GM23248 (cell line): ENCODE measurements at places on chromosomes 7 and 10.

DNA sequence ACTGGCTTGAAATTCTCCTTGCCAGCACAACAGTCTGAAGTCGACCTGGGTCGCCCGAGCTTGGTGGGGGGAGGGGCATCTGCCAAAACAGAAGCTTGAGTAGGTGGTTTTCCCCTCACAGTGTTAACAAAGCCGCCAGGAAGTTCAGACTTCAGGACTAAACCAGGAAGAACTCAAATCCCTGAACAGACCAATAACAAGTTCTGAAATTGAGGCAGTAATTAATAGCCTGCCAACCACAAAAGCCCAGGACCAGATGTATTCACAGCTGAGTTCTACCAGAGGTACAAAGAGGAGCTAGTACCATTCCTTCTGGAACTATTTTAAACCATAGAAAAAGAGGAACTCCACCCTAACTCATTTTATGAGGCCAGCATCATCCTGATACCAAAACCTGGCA, 45.3 kb downstream of the LRRC72 start:
- DNase-seq, result no peak

DNA sequence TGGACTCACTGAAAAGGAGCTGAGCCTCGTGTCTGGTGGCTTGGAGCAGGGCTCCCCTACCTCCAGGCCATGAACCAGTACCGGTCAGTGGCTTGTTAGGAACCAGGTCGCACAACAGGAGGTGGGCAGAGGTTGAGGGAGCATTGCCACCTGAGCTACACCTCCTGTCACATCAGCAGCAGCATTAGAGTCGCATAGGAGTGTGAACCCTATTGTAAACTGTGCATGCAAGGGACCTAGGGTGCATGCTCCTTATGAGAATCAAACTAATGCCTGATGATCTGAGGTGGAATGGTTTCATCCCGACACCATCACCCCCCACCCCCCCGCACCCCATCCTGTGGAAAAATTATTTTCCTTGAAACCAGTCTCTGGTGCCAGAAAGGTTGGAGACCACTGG, 50.4 kb downstream of the TSPAN15 start:
- DNase-seq, result no peak

DNA sequence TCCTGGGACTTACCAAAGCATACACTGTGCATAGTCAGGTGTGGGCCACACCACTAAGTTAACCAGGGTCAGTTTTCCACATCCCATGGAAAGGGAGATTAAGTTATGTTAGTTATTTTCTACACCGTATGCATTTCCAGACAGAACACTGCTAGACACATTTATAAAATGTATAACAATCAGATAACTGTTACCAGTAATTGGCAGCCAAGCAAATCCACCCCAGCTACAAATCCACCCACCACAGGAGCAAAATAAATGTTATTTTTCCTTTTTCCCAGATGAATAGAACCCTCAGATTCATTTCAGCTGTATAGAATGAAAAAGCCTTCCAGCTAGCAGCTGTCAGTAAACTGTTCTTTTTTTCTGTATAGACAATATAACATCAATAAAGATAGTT, 256.9 kb upstream of the FZD1 start:
- no peak for DNase-seq

- DNase-seq, result no peak
Observed at GRCh38 chr7:129084801-129085551, 30.1 kb upstream of the TNPO3 start.

- DNase-seq, result peak; percentile 98
Observed at GRCh38 chr10:130022511-130023299, 58.6 kb upstream of the EBF3 start.

- peak; percentile 5 for DNase-seq
Observed at GRCh38 chr10:22854935-22855421, 72.9 kb upstream of the ARMC3 start.

- DNase-seq, result no peak
Observed at GRCh38 chr10:2043379-2043778, 306.1 kb upstream of the ADARB2 start.

DNA sequence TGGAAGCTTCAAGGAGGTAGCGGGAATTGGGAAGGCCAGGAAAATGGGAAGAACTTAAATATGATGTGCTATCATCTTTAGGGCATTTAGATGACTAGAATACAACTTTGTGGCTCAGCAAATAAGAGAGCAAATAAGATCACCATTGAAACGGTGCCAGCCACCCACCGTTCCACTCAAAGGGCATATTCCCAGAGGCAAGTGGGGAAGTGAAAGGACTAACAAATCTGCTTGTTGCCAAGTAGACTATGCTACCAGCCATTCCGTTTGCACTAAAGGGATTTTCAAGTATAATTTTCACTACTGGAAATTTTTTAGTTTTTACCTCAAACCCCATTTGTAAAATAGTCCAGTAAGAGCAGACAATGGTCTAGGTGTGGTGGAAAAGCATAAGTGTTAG, 4.0 kb upstream of the PPP1R3C start:
- no peak for DNase-seq

DNA sequence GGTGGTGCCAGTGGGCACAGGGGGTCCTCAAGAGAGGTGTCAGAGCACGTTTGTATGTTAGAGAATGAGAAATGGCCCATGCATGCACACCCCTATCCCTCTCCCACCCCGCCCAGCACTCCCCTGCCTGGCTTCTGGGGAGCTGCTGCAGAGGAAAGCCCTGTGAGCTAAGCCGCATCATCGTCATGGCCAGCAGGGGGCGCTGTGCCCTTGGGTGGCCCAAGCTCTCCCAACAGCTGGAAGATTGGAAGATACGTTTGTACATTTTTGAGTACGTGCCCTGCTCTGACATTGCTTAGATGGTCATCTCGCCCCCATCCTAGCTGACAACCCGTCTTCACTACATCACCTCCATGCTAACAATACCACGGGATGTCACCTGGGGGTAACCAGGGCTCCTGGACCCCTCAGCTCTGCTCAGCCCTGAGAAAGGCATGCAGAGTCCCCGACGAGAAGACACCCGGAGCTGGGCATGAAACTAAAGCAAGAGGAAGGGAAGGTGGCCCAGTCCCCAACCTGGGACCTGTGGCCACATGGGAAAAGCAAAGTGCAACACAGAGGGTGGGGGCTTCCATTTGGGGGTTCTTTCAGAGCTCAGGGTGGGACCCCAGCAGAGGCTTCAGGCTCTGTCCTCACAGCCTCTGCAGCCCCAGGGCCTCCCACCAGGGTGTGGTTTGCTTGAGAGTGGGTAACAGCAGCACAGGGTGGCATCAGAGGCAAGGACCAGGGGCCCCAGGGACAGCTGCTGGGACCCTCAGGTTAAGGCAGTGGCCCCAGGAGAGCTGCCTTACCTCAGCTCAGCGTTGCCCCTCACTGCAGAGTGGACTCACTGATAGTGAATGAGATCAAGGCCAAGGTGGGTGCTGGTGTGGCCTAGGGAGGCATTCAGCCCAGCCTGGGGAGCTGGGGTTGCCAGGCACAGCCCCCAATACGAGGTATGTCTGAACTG, 136.6 kb downstream of the PTPN20 start:
- DNase-seq, result peak; percentile 77

DNA sequence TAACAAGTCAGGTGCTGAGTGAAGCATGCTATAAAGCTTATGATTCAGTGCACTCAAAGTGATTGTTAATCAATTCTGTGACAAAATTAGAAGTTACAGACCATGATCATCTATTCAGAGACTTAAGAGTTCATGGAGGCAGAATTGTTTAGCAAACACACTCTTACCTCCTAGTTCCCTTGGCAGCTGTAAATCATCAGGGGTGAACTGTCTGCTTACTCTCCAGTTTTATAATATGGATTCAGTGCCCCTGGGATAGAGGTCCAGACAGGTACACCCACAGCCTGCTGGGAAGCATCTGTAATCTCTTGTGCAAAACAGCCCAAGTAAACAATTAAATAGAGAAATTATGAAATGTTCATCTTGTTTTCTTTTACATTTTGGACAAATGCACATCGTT, 835.0 kb upstream of the COBL start:
- no peak for DNase-seq

DNA sequence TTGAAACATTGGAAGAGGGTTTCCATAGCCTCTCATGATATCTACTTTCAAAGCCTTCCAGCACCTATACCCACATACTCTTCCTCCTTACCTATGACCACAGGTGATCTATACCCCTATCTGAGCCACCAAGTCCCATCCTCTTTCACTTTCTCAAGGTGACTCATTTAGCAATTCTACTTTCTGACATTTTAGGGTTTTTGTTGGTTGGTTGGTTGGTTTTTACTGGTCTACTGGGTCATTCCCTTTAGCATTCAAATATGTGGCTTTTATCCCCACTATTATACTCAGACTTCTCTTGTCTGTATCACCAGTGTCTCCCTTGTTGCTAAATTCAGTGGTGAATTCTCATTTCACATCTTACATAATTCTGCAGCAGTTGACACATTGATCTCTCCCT, 130.4 kb upstream of the STEAP4 start:
- DNase-seq, result no peak

DNA sequence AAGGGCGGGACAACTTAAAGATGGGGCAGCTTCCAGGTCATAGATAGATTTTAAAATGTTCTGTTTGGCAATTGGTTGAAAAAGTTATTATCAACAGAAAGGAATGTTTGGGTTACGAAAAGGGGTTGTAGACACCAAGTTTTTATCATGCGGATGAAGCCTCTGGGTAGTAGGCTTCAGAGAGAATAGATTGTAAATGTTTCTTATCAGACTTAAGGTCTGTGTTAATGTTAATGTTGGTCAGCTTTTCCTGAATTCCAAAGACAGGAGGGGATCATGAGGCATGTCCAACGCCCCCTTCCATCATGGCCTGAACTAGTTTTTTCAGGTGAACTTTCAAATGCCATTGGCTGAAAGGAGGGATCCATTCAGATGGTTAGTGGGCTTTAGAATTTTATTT, 84.2 kb upstream of the KIF5B start:
- no peak for DNase-seq

DNA sequence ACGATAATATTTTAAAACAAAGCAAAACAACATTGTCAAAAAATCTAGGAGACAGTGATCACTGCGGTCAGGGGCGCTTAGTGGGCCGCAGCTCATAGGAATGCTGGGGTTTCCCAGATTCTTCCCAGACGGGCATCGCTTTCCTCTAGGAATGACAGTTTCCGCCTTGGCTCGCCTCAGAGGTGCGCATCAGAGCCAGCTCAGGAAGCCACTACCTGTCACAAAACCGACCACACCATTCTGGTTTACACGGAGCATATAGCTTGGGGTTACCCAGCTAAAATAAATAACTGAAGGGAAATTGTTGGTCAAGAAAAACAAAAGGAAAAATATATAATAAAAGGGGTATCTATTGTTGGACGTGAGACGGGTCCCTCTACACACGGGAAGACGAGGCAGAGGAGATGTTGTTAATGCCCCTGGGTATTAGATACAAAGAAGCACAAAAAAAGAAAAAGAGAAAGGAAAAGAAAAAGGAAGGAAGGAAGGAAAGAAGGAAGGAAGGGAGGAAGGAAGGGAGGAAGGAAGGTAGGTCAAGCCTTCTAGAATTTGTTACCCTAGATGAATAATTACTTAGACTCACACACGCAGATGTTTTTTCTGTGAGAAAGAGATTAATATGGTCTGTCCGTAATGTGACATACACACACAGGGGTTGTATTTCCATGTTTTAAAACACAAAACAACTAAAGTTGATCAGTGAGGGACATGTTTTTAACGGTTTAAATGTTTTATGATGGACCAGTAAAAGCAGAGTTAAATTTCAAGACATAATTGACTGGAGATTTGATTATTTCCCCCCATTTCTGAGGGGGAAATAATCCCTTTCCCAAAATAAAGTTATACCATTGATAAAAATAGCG, 292.4 kb upstream of the NFE2L3 start:
- DNase-seq, result no peak

DNA sequence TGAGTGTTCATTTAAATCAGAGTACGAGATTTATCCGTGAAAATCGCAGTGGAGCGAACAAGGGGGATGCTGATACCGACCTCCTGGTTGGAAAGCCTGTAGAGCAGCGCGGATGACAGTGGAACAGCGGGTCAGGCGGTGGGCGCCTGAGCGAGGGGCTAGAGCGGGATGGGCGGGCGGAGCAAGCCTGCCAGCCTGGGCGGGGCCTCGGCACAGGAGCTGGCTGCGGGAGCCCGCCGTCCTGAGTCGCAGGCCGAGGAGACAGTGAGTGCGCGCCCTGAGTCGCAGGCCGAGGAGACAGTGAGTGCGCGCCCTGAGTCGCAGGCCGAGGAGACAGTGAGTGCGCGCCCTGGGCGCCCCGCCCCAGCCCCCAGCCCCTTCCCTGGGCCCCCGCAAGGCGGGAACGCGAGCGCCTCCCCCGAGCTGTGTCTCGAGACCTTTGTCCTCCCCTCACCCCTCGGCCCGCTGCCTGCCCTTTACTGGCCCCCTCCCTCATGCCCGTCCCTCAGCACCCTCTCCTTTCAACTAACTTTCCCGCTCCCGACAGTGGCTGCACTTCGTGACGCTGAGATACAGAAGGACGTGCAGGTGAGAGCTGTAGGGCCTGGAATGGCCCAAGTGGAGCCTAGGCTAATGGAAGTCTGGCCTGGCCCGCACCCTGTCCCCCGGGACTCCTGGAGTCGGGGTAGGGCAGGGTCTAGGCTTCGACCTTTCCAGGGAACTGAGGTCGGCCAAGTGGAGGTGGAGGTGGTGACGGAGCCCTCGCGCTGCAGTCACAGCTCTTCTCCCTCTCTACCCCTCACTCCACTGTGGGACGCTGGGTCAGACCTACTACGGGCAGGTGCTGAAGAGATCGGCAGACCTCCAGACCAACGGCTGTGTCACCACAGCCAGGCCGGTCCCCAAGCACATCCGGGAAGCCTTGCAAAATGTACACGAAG, at the start of gene AS3MT:
Gene AS3MT, plus strand, starts transcription at position 213 of the 941 bp plus-strand sequence. Its CDS starts 123 bp downstream, at position 336.
- DNase-seq, result peak; percentile 53

- DNase-seq, result peak; percentile 65
Observed at GRCh38 chr7:94003446-94004023, 620 bp downstream of the BET1 start.

GRCh38 chr7:1055491-1055955, 11.2 kb downstream of the GPR146 start:
- no peak for DNase-seq

DNA sequence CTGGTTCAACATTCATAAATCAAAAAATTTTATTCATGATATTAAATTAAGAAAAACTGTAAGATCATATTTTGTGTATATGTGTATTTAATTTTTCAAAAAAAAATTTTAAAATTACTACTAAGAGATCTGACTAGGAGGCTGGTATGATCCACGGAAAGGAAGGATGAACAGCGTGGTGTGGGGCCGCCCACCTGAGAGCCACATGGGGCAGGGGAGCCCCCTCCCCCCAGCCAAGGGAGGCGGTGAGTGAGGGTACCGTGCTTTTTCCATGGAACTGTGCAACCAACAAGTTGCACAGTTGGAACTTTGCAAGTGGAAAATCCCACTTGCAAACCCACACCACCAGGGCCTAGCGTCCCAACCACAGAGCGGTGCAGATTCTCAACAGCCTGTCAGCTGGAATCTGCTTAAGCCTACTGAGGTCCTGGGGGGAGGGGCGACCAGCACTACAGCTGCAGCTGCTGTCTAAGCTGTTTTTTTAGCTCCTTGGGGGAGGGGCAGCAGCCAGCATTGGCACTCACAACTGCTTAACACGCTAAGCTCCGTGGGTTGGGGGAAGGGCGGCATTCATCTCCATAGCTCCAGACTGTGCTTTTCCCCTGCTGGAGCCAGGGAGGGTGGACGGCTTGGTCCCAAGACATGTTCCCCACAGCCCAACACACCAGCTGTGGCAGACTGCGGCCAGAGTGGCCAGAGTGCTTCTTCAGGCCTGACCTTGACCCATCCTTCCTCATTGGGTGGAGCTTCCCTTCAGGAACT, 94.2 kb upstream of the IGFBP3 start:
- DNase-seq, result no peak

GRCh38 chr10:15745751-15746150, 26.0 kb upstream of the ITGA8 start:
- DNase-seq, result peak; percentile 52

- no peak for DNase-seq
Observed at GRCh38 chr10:111207500-111207899, 130.7 kb downstream of the ADRA2A start.
